Inflammatory macrophage (primary cell): ENCODE measurements at places on chromosomes 12 and 14.

DNA sequence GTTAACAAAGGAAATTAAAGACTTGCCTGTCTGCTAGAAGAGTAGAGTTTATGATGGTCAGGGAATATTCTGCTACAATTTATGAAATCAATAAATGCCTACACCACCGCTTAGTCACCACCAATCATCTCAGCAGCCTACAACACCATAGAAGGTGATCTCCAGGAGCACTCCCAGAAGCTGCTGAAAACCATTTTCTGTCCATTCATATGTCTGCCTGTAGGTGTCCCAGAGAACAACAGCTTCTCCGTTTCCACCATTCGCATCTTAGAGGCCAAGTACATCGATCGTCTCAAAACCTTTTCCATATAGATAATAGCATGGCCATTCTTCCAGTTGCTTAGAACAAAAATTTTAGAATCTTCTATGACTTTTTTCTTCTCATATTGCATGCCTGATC lies 303.4 kb downstream of the KCNC2 start:
- no peak for DNase-seq

DNA sequence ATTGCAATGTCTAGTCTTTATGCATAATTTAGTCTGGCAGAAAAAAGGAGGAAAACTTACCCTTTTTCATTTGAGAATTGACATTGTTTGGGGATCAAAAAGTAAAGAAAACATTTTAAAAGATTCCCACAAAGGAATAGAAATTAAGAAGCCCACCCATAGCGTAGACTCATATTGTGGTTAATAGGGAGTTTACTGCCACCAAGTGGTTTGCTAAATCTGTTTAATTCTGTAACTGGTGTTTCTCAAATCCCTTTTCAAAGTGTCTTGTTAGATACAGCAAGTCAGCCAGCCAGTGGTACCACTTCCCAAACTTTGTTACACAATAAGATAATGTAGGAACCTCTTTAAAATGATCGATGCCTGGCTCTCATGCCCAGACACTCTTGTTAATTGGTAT lies 180.3 kb downstream of the IPO8 start:
- DNase-seq, result no peak

- DNase-seq, result no peak
Measured at GRCh38 chr14:24459331-24459730, 16.8 kb upstream of the SDR39U1 start.

- peak; percentile 9 for DNase-seq
Measured at GRCh38 chr14:90140298-90140955, 78.6 kb downstream of the KCNK13 start.

GRCh38 chr12:104108755-104109445 lies 29.1 kb downstream of the NFYB start:
- DNase-seq, result peak; percentile 76

- DNase-seq, result no peak
Measured at GRCh38 chr12:52689239-52689638, 9.0 kb upstream of the KRT1 start.

DNA sequence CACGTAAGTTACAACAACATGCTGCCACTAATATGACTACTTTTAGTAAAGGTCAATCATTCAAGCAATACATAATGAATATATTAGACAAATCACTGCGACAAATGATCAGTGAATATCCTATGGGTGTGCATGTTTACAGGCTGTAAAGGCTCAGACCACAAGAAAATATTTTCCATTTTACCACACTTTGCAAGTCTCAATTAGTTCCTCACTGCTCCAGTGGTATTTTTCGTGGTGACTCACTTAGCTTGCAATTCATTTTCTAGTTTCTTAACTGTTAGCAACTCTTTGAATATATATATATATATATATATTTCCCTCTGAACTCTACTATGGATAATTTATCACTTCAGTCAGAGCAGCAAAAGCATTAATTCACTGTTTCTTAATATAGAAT lies 96.9 kb downstream of the EML5 start:
- DNase-seq, result no peak

GRCh38 chr14:20622816-20623291 lies 18.6 kb downstream of the OR6S1 start:
- DNase-seq, result no peak

GRCh38 chr14:35430459-35431199 lies 26.1 kb upstream of the NFKBIA start:
- no peak for DNase-seq
